ENCODE measurements at places on chromosomes 6 and 20.

DNA sequence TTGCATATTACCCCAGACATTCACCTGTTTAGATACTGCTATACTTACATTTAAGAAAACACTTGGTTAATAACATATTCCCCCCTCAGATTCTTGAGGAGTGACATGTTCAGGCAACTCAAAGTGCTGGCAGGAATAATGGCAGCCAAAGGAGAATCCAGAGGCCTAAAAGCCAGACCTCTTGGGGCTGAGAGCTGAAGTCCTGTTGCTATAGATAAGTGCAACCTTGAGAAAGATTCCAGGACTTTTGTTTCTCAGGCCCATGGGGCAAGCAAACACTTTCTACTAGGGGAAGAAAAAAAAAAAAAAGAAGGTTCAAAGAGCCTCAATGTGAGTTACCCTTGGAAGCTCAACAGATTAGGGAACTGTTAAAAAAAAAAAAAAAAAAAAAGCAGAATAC is 132.8 kb upstream of the BEND3 start:
- DNase-seq, result no peak

DNA sequence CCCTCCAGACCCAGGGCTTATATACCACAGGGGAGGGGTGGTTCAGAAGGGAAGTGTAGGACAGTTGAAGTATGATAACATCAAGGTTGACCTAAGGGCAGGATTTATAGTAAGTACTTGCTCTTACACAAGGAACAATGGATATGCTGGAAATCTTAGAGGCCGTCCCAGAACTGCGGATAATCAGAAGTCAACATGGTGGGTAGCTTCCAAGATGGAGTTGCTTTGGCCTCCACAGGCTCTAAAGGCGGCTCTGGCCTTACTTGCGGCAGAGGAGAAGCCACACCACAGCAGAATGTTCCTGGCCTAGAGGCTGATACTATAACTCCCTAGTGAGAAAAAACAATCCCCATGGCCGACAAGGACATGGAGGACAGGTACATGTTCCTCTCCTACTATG is 344.7 kb downstream of the CDC5L start:
- no peak for DNase-seq

DNA sequence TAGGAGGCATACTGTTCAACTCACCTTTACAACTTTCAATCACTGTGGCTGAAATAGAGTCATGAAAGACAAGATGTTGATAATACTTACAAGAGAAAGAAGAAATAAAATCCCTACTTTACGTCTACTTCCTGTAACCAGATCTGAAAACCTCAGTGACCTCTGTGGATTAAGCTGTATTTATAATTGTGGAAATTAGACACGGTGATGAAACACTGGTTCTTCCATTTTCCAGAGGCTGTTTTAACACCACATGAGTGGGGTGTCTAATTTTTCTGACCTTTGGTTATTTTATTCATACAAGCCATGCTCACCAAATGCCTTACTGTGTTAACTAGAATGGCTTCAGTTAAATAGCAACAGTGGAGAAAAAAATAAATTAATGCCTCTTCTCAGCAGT is 58.5 kb upstream of the HIVEP1 start:
- no peak for DNase-seq

DNA sequence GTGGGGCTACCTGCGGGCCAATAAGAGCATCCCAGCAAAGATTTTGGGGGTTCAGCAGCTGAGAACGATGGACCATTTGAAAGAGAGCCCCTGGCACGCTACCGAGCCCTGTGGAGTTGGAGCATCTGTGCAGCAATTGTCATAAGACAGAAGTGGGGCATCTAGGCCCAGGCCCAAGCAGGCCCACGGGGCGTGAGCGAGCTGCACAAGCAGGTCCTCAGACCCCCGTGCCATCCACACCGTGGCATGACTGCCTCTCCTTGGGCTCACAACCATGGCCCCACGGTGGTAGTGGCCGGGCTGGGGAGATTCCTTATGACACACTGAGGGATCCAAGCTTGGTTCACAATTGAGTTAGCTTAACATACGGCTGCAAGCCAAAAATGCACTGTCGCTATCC is 103.3 kb upstream of the AGPAT4 start:
- no peak for DNase-seq

GRCh38 chr6:167826230-167826895 is 348 bp upstream of the AFDN start:
- DNase-seq, result no peak

DNA sequence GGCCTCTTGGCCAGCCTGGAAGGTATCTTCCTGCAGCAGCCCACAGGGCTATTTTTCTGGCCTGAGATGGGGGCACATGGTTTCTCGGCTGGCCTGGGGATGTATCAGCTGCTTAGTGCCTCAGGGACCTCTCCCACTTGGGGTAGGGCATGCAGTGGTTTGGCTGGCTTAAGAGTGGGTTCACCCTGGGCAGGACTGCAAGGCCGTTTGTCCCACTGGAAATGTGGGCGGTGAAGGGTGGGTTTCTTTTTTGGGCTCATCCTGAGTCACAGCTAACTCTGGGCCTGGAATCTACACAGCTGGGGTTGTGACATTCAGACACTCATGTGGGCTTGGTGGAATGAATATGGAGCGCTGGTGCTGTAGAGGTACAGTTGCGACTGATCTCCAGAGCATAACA is 62.0 kb downstream of the CDH26 start:
- no peak for DNase-seq

DNA sequence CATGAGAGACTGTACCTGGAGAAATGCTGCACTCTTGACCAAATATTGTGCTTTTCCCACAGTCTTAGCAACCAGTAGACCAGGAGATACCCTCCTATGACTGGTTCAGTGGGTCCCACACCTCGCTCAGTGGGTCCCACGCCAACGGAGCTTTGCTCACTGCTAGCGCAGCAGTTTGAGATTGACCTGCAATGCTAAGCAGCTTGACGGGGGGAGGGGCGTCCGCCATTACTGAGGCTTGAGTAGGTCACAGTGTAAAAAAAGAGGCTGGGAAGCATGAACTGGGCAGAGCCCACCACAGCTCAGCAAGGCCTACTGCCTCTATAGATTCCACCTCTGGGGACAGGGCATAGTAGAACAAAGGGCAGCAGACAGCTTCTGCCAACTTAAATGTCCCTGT is 49.0 kb upstream of the HIVEP2 start:
- DNase-seq, result no peak

DNA sequence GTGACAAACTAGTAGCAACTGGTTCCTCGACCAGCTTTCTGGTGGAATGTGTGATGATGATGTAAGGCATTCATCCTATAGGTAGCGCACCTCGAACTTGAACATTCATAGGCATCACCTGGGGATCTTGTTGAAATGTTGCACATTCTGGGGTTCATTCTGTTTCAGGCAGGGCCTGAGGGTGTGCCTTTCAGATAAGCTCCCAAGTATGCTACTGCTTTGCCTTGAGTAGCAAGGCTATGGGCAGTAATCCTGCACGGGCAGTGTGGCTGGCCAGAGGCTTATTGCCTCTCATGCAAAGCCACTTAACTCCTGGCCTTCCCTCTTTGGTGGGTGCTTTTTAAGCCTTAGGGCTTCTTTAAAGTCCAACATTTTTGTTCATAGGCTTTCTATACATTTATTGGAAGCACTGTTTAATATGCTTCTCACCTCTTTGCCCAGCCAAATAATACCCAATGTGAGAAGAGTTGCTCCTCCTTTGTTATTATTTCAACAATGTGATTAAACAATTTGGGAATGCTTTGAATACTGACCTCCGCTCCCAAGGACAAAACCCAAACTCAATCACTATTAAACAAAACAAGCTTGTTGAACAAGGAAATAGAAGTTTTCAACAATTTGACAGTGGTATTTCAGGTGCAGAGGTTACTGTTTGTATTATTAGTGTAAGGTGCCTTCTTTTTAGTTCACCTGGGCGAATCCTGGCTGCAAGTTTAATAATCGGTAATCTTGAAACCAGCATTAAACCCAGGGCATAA is 57.5 kb downstream of the JARID2 start:
- no peak for DNase-seq
